CD4-positive, alpha-beta T cell treated with Interleukin-10 for 1 hour (primary cell): ENCODE measurements at places on chromosomes 11 and 22.

GRCh38 chr22:49481659-49482399 lies 345.8 kb downstream of the BRD1 start:
- DNase-seq, result no peak

- DNase-seq, result no peak
Measured at GRCh38 chr11:99554232-99554903, 533.6 kb downstream of the CNTN5 start.

DNA sequence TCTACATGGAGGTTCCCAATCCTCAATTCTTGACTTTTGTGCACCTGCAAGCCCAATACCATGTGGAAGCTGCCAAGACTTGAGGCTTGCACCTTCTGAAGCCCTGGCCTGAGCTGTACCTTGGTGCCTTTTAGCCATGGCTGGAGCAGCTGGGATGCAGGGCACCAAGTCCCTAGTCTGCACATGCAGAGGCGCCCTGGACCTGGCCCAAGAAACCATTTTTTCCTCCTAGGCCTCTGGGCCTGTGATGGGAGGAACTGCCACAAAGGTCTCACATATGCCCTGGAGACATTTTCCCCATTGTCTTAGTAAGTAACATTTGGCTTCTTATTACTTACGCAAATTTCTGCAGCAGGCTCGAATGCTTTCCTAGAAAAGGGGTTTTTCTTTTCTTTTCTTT lies 431.9 kb upstream of the ANO5 start:
- DNase-seq, result no peak

- DNase-seq, result peak; percentile 38
Measured at GRCh38 chr11:130388607-130389205, 39.7 kb downstream of the ADAMTS8 start.

DNA sequence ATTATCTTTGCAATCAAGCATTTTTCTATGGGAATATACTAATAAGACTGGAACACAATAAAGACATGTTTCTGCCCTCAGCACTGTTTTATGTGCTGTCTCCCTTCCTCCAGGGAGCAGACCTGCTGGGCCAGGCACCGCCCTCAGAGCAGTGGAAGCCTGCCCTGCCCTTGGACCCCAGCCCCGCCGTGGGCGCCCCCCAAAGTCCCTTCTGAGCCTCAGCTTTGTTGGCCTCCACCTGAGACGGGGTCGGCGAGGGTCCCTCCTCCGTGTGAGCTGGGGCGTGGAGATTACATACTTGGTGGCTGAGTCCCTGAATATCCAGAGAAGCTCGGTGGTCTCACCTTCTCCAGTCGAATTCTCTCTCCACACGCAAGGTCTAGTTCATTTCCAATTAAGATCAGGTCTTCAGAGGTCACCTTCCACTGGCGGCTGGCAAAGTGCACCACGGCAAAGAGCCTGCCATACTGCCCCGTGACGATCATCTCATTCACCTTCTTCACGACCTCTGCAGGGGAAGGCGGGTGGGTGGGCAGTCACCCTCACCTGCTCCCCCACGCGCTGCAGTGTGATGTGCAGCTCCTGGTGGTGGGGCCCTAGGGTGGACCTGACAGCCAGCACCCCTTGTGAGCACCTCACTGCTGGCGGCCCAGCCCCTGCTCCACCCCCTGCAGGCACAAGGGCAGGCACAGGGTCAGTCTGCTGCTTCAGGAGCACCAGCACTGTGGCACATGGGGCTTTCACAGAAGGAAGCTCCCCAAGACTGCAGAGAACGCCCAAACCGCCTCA lies 7.3 kb downstream of the MRPL21 start:
- DNase-seq, result no peak
